ENCODE measurements at places on chromosomes 12 and 14.

- DNase-seq: no peak
Measured at GRCh38 chr14:34867199-34867598, 8.0 kb downstream of the BAZ1A start.

DNA sequence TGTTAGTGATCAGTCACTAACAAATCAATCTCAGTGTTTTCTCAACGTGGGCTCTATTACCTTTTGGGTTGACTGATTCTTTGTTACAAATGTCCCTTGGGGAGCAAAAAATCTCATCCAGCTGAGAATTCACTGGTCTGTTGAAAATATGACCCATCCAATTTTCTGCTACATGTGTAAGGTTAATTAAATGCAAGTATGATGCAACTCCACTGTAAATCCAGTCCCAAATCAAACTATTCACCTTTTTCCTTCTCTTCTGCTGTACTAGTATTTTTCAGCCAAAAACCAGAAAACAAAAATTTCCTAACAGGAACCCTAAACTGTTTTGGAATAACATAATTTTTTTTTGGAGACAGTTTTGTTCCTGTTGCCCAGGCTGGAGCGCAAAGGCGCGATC, 2.2 kb downstream of the ERH start:
- no peak for DNase-seq

GRCh38 chr12:57941165-57941894, at the start of gene ATP23:
Gene ATP23, plus strand, starts transcription at chr12:57941567. Its CDS starts 135 bp downstream, at chr12:57941702.
- DNase-seq: peak; percentile 82

DNA sequence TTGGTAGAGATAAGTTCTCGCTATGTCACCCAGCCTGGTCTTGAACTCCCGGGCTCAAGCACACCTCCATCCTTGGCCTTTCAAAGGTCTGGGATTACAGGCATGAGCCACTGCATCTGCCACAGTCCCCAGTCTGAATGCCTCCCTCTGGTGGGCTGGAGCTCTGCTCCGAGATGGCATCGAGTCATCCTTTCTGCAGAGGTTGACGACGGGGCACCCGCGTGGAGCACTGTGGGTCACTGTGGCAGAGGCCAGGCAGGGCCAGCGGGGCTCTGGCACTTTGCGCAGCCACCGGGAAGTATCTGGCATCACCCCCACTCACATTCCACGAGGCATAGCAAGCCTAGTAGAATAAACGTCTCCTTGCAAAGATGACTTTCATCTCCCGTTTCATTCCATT, 163.3 kb upstream of the DIO3 start:
- no peak for DNase-seq

DNA sequence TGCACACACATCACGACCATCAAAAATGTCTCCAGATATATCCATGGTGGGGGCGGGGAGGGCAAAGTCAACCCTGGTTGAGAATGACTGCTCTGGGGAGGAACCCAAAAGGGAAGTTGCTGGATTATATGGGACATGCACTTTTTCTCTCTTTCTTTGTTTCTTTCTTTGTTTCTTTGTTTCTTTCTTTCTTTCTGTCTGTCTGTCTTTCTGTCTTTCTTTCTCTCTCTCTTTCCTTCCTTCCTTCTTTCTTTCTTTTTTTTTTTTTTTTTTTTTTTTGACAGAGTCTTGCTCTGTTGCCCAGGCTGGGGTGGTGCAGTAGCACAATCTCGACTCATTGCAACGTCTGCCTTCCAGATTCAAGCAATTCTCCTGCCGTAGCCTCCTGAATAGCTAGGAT, 71.5 kb downstream of the TBX5 start:
- DNase-seq: no peak

DNA sequence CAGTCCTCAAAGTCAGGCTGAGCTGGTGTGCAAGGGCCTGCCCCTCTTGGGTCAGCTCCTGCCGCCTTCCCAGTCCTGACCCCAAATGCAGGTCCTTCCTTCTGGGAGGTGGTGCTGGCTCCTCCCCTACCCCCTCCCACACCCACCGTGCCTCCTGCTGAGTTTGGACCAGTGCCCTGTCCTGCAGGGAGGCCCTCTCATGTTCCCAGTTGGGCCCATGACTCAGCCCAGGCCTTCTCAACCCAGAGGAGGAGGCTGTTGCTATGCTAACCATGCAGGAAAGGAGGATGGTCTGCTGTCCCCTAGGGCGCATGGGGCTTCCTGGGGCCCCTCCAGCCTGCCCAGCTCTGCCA, 4.4 kb downstream of the ZBTB42 start:
- no peak for DNase-seq

DNA sequence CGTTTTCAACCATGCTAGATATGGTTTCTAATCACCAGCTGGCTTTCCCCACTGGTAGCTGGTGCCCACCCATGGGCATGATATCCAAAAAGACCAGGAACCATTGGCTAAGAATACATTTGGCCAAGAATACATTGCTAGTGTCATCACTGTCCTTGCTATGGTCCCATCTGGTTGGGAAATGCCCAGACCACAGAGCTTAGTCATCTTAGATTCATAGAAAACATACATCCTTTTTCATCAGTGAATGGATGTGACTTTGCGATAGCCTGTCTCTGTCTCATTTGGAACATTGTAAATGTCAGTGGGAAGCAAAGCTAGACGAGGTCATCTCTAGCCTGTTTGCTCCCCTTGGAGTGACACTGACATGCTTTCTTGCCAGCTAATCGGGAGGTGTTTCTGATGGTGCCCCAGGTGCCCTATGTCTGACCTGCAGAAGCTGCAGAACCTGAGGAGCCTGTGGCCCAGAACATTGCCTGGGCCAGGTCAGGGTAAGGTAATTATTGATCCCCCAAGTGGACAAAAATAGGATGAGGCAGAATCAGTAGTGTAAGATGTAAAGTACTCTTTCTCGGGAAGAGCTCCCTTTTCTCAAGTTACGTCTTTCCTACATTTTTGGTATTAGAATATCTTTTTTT, 194.8 kb downstream of the SLC41A2 start:
- DNase-seq: no peak

- DNase-seq: no peak
Measured at GRCh38 chr12:51210690-51211395, 7.0 kb downstream of the POU6F1 start.

DNA sequence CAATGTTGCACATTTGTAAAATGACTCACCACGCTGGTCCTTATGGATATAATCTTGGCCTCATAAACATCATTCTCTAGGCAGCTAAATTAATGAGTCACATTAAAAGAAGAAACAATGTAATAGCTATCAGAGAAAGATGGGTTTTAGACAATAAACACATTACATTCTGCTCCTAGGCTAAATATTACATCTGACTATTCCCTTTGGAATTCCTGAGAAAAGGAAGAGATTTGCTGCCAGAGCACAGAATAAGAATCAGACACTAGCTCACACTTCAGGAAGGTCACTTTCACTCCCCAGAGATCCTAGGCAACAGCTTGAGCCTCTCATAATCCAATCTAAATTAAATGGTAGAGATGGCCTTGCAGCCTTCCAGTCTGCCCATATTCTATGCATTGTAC, 218.2 kb downstream of the PTPRO start:
- DNase-seq: no peak

Data from HuH-7.5 (cell line).